H4 (cell line): ENCODE measurements at places on chromosomes 2 and 18.

GRCh38 chr18:24983566-24984139, 368.3 kb downstream of the ZNF521 start:
- no peak for DNase-seq

- no peak for DNase-seq
Measured at GRCh38 chr2:241900251-241901017, 30.9 kb downstream of the RTP5 start.

- DNase-seq = no peak
Measured at GRCh38 chr2:71067567-71068217, 756 bp upstream of the NAGK start.

- DNase-seq = peak; percentile 94
Measured at GRCh38 chr2:239630618-239631286, 229.9 kb upstream of the HDAC4 start.

- DNase-seq = no peak
Measured at GRCh38 chr2:21411741-21412140, 288.0 kb downstream of the TDRD15 start.

GRCh38 chr2:182586426-182586825, 129.6 kb upstream of the DNAJC10 start:
- no peak for DNase-seq

- DNase-seq = peak; percentile 49
Measured at GRCh38 chr2:135742325-135742757, 686 bp downstream of the UBXN4 start.

GRCh38 chr2:159224061-159224813, 62.3 kb downstream of the WDSUB1 start:
- no peak for DNase-seq

DNA sequence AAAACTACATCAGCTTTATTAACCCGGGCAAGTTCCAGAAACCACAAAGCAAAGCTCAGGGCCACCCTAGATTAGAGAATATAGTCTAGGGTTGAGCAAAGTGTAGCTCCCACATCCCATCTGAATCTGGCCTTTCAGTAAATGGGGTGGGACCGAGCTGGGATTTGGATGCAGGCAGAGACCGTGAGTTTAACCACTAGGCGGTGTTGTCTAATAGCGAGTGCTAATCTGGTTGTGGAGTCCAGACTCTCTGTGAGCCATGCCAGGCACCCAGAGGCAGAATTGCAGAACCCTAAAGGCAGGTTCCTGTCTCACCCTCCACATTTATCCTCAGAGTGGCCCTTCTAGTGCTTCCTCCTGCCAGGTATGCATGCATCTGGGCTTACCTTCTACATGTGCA, 435.9 kb downstream of the TSN start:
- peak; percentile 20 for DNase-seq

GRCh38 chr18:47591429-47591828, 339.0 kb downstream of the SMAD2 start:
- no peak for DNase-seq
